CD4-positive, alpha-beta T cell treated with Interleukin-17A for 4 hours (primary cell): ENCODE measurements at places on chromosomes 16 and 17.
A peak's percentile ranks its signal among the peaks of the same experiment; 100 is the strongest.

DNA sequence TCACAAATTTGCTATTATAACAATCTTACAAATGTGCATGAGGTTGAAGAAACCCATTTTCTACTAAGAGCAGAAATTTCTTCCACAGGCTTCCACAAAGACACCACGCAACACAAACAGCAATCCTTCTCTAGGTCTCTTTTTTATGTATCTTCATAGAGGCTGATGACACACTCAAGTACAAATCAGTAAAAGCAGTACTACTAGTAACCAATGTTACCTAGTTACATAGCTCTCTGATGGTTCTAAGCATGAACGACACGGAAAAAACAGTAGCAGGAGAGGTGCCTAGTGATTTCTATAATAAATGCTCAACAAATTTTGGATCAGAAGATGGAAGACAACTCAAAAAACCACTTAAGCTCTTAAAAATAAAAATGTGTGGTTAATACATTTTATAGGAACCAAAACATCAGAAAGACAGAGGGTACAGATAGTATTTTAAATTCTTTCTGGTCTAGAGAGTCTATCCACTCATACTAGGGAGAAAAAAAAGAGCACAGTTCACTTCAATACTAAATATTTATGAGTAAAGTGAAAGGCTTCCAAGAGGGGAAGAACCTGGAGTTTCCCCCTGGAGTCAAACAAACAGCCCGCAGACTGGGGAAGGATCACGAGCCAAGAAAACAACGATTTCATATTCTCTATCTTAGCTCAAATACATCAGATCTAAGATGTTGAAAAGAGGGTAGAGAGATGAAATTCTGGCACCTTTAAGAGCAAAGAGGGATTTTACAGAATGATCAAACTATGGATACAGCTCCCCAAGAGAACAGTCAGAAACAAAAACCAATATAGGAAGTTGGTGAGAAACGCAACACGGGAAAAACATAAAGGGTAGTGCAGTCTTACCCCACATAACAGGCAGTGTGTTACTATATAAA lies 40.2 kb downstream of the SMG6 start:
- DNase-seq, result no peak

- peak; percentile 77 for DNase-seq
Measured at GRCh38 chr16:68396481-68396880, 51.8 kb downstream of the SMPD3 start.

GRCh38 chr16:30996324-30996984 lies 11.4 kb downstream of the HSD3B7 start:
- no peak for DNase-seq

GRCh38 chr16:58464916-58465731 lies 34.8 kb upstream of the NDRG4 start:
- no peak for DNase-seq

DNA sequence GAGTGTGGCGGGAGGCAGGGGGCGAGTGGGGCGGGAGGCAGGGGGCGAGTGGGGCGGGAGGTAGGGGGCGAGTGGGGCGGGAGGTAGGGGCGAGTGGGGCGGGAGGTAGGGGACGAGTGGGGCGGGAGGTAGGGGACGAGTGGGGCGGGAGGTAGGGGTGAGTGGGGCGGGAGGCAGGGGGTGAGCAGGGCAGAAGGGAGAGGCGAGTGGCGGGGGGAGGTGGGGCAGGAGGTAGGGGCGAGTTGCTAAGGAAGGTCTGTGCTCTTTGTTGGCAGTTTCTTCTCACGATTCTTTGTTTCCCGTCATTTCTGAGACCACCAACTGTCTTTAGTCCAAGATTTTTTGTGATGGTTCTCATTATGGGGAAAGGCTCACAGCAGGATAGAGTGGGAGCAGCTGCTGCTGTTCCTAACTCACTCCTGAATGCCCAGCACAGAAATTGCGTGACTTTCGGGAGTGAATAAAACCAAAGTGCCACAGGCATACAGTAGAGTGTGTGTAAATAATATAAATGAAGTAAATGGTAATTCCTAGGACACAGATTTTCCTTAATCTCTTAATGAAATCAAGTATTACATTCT lies 44.7 kb downstream of the COG7 start:
- DNase-seq, result no peak

- DNase-seq, result peak; percentile 58
Measured at GRCh38 chr17:65797809-65798208, 236.4 kb upstream of the AXIN2 start.

GRCh38 chr16:82019535-82019934 lies 8.3 kb upstream of the SDR42E1 start:
- DNase-seq, result no peak

DNA sequence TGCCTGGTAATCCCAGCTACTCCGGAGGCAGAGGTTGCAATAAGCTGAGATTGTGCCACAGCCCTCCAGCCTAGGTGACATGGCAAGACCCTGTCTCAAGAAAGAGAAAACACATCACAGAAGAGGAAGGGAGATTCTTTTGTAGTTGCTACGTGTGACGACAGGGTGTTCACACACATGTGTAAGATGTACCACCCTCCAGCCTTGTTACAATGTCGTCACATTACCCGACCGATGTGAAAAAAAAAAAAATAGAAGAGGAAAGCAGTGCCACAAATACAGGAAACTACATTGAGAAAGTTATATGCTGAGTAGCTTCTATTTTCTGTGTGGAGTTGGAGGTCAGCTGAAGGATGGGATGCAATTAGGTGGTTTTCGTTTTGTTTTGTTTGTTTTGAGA lies 56.0 kb downstream of the CLUH start:
- DNase-seq, result no peak

DNA sequence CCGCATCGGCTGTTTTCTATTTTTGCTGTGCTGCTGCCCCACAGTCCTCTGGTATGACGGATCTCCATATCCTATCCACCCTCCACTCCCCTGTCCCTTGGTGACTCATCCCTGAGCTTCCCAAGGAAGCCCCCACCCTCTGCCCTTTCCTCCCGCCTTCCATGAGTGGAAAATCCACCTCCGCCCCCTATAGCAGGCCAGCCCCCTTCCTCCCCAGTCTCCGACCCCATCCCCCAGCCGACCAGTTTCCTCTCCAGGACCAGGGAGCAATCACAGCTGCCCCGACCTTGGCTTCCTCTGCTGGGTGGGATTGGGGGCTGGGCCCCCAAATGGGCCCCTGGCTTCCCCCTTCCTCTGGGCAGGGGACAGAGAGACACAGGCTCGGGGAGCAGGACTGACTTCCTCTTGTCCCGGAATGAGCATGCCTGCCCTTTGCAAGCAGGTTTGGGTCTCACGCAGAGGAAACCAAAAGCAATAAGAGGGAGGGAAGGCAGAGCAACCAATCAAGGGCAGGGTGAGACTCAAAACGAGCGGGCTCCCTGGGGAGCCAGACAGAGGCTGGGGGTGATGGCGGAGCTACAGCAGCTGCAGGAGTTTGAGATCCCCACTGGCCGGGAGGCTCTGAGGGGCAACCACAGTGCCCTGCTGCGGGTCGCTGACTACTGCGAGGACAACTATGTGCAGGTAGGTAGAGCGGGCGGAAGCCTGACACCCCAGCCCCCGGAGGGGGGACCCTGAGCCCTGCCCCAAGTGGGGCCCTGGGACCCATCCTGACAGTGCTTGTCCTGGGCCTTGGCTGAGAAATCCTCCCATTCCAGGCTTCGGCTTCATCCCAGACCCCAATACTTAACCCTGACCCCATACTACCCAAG lies at the start of the genes ABI3 and GNGT2:
ABI3 (plus strand) TSS at position 550 of the 872 bp plus-strand sequence; CDS start at position 568, 18 bp downstream.
GNGT2 (minus strand) TSS at position 417 of the 872 bp plus-strand sequence. CDS start 3,152 bp downstream, outside the sequence.
- peak; percentile 77 for DNase-seq

DNA sequence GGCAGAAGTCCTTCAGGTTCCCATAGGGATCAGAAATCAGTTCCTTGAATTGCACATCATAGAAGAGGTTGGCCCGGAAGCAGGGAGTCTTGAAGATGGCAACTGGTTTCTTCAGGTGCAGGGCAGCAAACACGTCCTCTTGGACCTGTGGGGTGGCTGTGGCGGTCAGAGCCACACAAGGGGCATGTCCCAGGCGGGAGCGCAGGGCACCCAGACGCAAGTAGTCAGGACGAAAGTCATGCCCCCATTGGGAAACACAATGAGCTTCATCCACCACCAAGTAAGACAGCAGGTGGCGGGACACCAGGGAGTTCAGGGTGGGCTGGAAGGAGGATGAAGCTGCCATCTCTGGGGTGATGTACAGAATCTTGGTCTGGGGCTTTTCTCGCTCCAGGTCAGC lies 4.4 kb downstream of the RECQL5 start:
- DNase-seq, result no peak

DNA sequence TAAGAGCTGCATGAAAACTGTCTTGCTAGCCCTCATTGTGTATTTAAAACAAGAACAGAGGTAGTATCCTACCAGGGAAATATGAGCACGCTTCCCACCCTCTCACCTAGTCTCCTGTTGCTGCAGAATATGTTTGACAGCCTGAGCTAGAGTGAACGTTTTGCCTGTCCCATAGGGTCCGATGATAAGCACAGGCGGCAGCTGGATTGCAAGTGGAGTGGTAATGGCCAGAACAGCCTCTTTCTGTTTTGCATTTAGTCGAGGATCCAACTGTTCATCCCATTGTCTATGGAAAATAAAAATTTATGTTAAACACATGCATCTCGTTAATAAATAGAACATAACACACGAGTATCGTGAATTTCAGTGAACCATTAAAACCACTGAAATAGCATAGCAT lies 84.2 kb downstream of the HELZ start:
- DNase-seq, result no peak

DNA sequence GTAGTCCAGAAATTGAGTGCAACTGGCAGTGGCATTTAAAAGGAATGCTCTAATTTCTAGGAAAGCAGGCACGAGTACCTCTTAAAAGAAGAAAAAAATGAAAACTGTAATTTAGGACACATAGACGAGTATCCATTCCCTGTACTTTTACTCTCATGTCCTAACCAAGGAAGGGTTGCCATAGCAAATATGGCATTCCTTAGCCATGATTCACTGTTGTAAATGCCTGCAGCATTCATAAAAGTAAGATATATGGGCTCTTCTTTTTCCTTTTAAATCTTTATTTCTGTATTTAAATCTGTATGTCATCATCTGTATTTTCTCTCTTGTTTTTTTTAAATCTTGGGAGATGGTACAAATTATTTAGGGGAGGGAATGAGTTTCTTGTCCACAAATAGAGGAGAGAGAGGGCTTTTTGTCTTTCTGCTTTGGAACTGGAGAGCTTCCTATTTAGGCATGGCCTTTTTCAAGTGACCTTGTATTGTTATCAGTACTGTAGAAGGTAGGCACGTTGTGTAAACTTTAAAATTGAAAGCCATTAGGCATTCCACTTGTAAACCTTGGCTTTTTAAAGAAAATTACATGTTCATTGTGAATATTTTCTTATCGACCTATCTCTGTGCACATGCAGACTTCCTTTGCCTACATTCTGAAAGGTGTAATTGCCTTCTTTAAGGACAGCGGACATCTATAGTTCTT lies 50.0 kb downstream of the TENT4B start:
- no peak for DNase-seq

- DNase-seq, result no peak
Measured at GRCh38 chr17:82831041-82831817, 8.6 kb downstream of the ZNF750 start.

- peak; percentile 89 for DNase-seq
Measured at GRCh38 chr17:50707289-50708049, at the start of gene ANKRD40. Gene ANKRD40 (minus strand): TSS chr17:50707914. CDS start chr17:50707654, 260 bp downstream.

DNA sequence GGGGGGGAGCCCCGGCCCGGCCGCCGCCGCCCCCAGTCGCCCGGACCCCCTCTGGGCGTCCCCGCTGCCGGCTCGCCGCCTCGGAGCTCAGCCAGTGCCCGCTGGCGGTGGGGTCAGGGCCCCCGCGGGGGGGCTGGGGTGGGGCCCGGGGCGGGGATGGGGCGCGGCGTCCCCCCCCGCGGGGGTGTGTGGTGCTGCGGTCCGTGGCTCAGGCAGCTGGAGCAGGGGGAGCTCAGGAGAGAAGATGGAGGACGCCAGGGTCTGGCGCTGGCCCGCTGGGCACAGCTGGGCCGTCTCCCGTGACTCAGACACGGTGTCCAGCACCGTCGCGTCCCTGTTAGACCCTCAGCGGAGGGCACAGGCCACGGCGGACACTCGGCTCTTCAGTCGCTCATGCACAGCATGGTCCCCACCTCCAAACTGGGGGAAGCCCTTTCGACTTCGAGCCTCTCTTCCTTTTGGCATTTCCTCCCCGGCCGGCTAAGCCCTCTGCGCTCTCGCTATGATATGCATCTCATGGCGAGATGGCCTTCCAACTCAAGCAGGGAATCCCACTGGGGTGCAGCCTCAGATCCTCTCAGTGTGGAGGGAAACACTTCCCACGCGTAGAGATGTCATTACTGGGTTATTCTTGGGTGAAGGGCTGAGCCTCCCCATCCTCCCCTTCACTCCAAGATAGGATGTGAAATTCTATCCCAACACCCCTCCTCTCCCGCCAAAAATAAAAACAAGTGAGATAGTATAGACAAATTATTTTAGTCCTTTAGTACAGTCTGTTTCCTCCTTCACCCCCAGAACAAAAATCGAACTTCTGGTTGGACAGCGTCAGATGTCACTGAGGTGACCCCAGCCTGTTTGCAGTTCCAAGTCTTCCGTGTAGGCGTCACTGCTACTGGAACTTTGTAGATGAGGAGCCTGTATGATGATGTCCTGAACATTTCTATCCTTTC lies 522 bp upstream of the VEZF1 start:
- DNase-seq, result peak; percentile 73

- no peak for DNase-seq
Measured at GRCh38 chr17:5986644-5987043, 83.5 kb upstream of the WSCD1 start.

GRCh38 chr17:17344507-17345293 lies 41.5 kb downstream of the NT5M start:
- DNase-seq, result no peak

- no peak for DNase-seq
Measured at GRCh38 chr17:38545531-38546225, 60.1 kb downstream of the SRCIN1 start.

- no peak for DNase-seq
Measured at GRCh38 chr16:1596516-1596915, 15.4 kb downstream of the IFT140 start.

- no peak for DNase-seq
Measured at GRCh38 chr16:81456523-81457325, 12.1 kb downstream of the CMIP start.

DNA sequence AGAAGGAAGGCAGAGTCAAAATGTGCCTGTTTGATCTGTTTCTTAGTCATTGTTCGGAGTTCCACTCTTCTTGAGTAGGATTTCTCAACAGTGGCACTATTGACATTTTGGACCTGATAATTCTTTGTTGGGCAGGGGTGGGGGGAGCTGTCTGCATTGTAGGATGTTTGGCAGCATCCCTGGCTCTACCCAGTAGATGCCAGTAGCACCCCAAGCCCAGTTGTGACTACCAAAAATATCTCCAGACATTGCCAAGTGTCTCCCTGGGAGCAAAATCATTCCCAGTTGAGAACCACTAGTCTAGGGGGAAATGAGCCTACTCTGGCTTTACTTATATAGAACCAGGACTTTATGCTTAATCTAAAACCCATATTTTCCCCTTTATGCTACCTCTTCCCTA lies 1.1 kb upstream of the GFOD2 start:
- DNase-seq, result no peak

DNA sequence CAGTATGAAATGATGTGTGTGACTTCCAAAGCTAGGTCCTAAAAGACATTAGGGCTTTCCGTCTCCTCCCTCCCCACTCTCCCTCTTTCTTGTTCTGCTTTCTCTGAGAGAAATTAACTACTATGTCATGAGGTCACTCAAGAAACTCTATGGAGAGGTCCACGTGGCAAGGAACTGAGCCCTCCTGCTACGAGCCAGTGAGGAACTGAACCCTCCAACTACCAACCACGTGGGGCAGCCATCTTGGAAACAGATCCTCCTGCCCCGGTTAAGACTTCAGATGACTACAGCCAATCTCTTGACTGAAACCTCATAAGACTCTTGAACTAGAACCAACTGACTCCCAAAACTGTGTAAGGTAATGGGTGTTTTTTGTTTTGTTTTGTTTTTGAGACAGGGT lies 4.2 kb upstream of the ALOX15 start:
- no peak for DNase-seq
